Stimulated activated CD4-positive, alpha-beta T cell treated with anti-CD3 and anti-CD28 coated beads, Interleukin-12 subunit alpha, Interleukin-12 subunit beta, amount 100 ng/mL, for 24 hours (primary cell): ENCODE measurements at places on chromosomes 4 and X.

DNA sequence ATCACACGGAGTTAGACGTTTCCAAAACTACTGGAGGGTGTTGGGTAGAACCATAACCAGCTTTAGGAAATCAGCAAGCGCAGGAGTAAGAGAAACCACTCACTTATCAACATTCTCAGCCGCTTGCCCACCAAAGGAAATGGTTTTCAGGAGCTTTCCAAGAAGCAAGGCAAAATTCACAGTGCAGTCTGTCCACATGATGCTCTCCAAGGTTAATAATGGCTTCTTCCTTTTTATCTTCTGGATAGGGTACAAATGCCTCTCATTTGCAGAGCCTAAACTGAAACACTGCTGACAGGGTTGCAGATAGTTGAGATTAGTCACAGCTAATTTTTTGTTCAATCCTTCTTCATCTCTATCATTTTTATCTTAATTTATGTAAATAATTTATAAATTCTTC lies 705.4 kb downstream of the RAB28 start:
- no peak for DNase-seq

GRCh38 chr4:57078685-57079521 lies 31.3 kb downstream of the IGFBP7 start:
- no peak for DNase-seq

DNA sequence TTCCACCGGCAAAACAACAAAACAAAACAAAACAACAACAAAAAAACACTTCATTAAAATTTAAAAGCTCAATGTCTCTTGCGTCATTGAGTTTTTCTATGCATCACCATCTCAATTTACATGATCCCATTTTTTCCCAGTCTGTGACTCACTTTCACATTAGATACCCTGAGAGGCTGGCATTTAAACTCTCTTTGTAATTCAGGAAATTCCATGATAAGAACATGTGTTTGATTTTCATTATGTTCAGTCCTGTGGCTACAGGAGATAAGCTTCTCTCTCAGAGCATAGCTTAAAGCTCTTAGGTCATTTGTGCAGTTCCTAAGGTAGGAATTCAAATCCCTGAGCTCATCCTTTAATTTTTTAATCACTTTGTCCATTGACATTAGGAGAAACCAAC lies 104.6 kb downstream of the NBDY start:
- no peak for DNase-seq

- no peak for DNase-seq
Measured at GRCh38 chr4:128550060-128550459, 259.4 kb upstream of the JADE1 start.

DNA sequence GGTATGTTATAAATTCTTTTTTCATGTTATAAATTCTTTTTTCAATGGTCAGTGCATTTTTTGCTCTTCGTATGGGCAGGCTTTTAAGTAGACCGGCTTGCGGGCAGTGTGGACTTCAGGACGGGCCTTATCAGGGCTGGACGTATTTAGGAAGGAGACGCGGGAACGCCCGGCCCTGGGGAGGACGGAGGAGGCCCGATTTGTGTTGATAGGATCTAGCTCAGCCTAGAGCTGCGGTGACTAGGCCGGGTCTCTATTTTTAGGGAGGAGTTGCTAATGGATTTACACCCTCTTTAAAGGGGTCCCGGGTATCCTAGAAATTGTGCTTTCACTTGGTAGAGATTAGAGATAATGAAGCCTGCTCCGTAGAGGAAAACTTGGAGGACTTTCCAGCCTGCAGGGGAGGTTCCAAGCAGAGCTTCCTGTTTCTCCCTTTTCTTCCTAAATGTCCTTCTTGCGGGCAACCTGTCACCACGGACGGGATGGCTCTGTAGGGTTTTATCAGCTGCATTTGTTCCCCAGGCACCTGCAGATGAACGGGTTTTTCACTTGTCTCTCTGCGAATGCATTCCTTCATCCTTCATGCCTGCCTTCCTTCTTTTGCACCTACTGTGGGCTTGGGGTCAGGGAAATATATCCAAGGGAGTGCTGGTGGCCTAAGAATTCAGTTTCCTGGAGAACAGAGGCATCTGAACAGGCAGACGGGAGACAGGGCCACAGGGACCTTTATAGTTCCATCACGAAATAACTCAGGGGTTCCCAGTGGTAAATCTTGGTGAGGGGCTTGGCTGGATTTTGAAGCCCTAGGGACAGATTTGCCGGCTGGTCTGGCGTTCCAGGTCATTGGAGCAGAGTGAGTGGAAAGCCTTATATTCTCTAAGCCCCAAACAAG lies 1.4 kb downstream of the CD99 start:
- no peak for DNase-seq

DNA sequence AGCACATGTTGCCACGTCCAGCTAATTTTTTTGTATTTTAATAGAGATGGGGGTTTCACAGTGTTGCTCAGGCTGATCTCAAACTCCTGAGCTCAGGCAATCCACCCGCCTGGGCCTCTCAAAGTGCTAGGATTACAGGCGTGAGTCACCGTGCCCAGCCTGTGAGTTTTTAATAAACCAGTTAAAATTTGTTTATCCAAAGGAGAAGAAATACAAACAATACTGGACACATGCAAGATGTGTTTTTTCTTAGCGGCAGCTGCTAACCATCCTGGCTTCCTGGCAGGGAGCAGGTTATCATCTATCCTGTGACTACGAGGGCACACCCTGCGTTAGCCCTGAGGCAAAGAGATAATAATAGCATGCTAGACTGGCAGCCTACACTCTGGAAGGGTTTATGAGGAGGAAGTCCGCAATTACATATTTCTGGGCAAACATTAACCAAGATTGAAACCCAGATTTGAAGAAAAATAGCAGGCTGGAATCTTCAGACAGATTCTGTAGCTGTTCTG lies 191.4 kb downstream of the SPRY1 start:
- DNase-seq = no peak
